ENCODE measurements at places on chromosomes 4 and X. TPM values are rescaled to one million over a fixed set of nuclear protein-coding genes. Genes with fewer than 3 reads are reported as not detected.

Gene EXOC1
- 32.5 TPM for total RNA-seq

Gene ASB5
- total RNA-seq: 94.7 TPM

Gene CHRNA9
- 0.04 TPM for total RNA-seq

Gene ITM2A
- total RNA-seq: 611 TPM

Gene GCNA
- total RNA-seq: 2.9 TPM

DNA sequence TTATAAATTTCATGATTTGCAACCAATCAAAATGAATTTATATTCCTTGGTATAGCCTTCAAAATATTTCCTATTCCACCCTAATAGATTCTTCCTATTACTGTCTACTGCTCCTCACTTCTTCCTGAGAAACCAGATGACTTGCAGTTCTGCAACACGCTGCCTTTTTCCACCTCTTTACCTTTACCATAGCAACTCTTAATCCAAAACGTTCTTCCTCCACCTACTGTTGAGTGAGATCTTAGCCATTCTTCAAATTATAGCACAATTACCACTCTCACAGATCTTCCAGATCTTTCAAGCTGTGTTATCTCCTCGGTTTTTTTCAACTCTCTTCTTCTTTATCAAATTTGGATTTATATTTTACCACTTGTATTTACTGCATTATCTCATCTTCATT lies 289.8 kb downstream of the ADGRL3 start:
- DNase-seq: no peak
- H3K36me3 ChIP-seq: no peaks in the 10 kb centered on the region
- no peak overlapping the region for H3K27ac ChIP-seq
- H3K4me1 ChIP-seq: no peaks in the 10 kb centered on the region
- no peaks in the 10 kb centered on the region for H3K27me3 ChIP-seq
- H3K4me3 ChIP-seq: no peak overlapping the region

GRCh38 chr4:54233277-54233696 lies 4.2 kb downstream of the PDGFRA start:
- H3K27ac ChIP-seq: peak overlapping the region; percentile 87
- peak overlapping the region; percentile 63 for H3K4me3 ChIP-seq
- H3K36me3 ChIP-seq: no peaks in the 10 kb centered on the region
- H3K4me1 ChIP-seq: peaks cover 42% of the 10 kb centered on the region

- H3K36me3 ChIP-seq: no peaks in the 10 kb centered on the region
- H3K4me1 ChIP-seq: no peaks in the 10 kb centered on the region
- no peaks in the 10 kb centered on the region for H3K27me3 ChIP-seq
- no peak overlapping the region for H3K4me3 ChIP-seq
- no peak for DNase-seq
Measured at GRCh38 chr4:90241008-90241407, 113.8 kb downstream of the CCSER1 start.

DNA sequence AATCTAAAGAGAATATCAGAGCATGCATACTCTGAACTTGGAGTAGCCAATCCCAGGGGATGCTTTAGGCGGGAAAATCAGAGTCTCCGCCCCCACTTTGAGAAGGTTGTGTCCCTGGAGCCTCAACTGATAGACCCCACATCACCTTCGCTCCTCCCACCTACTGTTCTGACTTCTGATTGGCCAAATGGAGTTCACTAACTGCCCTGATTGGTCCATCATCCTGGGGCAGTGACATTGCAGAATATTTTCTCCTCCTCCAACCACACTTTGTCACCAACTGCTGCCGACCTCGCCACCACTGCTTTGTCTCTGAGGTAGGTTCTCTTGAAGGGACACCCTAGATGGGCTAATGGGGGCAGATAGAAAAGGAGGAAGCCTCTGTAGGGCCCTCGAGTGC lies 22.7 kb upstream of the SPACA5B start:
- H3K27ac ChIP-seq: no peak overlapping the region
- H3K4me1 ChIP-seq: no peaks in the 10 kb centered on the region
- H3K4me3 ChIP-seq: no peak overlapping the region
- no peaks in the 10 kb centered on the region for H3K36me3 ChIP-seq
- no peak for DNase-seq

DNA sequence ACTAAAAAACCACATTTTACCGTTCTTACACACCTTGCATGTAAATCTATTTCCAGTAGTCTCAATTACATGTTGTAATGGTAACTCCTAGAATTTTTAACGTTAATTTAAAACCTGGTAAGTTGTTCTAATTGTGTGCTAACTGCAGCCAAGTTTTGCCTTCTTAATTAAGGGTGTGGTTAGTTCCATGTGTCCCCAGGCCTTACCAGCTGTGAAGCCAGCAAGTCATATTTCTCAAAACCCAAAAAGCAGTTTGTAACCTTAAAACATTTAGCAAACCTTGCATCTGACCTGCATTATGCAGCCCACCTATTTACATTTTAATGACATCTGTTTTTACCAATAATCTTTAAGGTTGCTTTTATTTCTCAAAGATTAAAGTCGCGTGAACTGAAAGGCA lies 18.4 kb upstream of the FAM47E start:
- H3K36me3 ChIP-seq: no peaks in the 10 kb centered on the region
- no peak overlapping the region for H3K4me3 ChIP-seq
- no peaks in the 10 kb centered on the region for H3K4me1 ChIP-seq
- H3K27me3 ChIP-seq: no peaks in the 10 kb centered on the region
- no peak overlapping the region for H3K27ac ChIP-seq

All from muscle of leg (tissue), 16 donors.